ENCODE measurements at places on chromosomes 11 and 22.

GRCh38 chr11:8260202-8260966 lies 3.3 kb downstream of the LMO1 start:
- DNase-seq = no peak

- no peak for DNase-seq
These were observed 80.6 kb downstream of the ABTB2 start for GRCh38 chr11:34277171-34277570.

DNA sequence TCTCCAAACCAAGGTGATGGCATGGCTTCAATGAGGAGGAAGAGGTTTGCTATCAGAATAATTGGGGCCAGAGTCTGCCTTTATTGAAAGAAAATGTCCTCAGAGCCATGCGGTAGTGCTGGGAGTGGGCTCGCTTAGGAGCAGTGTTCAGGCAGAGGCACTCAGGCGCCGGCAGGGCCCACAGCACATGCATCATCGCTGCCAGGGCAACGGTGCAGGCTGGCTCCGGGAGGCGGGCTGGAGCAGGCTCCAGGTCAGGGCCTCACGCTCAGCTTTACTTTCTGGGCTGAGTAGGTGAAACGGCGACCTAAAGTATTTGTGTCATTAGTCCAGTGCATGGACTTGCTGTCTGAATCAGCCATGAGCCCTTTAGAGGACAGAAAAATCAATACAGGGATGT lies 169.9 kb upstream of the CCDC90B start:
- DNase-seq = no peak

- DNase-seq = no peak
These were observed 330 bp upstream of the POLD3 start for GRCh38 chr11:74592063-74592440.

DNA sequence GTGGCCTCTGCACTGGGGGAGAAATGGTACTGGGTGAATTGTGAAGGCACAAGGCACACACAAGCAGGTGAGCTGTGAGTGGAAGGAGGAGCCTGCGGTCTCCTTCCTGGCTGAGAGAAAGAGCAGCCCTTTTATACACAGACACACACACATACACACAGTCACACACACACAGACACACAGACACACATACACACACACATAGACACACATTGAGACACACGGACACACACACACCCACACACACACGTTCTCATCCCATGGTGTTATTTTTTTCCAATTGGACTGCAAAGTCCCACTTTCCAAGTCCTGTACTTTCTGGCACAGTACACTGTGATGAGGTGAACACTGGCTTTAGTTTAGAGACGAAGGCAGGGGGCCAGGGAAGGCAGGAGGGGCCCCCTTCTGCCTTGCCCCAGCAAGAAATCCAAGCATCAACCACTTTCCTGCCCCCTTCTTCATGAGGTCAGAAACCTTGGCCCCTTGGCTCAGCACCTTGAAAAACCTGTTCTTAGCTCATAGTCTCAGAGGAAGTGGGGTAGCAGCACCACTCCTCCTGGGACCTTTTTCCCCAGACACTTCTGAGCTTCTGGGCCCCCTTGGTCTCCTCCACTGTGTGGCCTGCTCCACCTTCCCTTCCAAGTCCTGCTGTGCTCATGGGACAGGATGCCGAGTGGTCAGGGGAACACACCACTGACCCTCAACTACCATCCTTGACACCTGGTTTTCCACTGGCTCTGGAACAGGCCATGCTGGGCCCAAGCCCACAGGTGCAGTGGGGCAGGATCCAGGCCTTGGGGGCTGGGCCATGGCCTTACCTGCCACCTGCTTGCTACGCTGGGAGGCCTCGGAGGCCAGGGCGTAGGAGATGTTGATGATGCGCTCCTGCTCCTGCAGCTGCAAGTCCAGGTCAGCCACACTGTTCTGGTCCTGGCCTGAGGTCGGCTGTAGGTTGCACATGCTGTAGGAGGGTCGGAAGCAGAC lies 43.8 kb downstream of the C11orf58 start:
- DNase-seq = no peak

GRCh38 chr22:31497148-31497938 lies 1.0 kb downstream of the SFI1 start:
- peak; percentile 68 for DNase-seq

DNA sequence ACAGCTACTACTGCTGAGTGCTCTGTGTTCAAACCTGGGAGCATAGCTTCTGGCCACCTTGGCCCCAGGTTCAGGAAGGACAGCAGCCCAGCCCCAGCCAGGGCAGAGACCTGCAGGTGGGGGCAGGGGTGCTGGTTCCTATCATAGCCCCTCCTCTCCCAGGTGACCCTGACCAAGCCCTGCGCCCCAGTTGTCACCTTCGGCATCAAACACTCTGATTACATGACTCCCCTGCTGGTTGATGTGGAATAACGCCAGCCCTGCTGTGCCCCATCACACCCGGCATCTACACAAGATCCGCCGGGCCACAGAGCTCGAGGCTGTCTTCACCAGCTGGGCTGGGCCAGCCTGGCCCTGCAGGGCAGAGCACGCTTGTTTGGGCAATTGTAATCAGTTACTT lies 6.9 kb downstream of the SCGB1C1 start:
- no peak for DNase-seq

DNA sequence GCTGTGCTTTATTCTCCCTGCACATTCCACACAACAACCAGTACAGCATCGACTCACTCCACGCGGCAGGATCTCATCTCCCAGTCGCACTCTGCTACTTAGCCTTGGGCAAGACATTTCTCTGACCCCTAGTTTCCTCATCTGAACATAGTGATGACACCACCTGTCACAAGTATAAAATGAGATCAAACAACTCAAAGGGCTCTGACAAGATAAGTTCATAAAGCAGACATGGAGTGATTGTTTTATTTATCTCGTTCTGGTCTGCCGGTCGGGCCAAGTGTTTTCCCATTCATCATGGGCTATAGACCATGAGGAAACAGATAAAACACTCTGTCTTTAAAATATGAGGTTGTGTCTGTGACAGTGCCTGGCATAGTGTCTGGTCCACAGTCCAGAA lies 35.0 kb downstream of the DSCAML1 start:
- DNase-seq = no peak

DNA sequence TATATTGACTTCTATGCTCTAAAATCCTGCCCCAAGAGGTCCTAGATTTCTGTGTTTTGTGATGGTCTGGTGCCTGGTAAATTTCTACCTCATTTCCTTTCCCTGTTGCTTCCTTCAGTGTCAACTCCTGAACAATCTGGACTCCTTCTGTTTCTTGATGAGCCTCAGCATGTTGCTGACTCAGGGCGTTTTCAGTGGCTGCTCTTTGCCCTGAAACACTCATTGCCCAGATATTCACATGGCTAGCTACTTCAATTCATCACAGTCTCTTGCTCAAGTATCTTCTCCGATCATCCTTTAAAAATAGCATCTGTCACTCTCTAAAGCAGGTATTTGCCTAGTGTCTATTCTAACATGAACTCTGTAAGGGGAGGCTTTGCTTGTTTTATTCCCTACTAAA lies 526.3 kb upstream of the RAG2 start:
- no peak for DNase-seq

DNA sequence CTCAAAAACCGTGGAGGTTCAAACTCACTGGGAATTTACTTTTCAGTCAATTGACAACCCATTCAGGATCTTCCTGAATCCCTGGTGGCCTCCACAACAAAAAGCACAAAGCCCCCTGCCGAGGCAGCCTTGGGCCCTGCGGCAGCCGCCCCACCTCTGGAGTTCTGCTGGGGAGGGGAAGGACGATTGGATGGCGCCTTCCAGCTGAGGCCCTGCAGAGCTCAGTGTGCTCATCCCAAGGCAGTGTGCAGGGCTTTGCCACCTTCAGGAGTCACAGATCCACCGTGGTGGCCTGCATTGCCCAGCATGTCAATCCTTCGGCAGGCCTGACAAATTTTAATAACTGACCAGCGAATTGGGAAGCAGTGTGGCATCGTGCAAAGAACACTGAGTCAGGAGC lies 7.4 kb downstream of the ZFTA start:
- no peak for DNase-seq

DNA sequence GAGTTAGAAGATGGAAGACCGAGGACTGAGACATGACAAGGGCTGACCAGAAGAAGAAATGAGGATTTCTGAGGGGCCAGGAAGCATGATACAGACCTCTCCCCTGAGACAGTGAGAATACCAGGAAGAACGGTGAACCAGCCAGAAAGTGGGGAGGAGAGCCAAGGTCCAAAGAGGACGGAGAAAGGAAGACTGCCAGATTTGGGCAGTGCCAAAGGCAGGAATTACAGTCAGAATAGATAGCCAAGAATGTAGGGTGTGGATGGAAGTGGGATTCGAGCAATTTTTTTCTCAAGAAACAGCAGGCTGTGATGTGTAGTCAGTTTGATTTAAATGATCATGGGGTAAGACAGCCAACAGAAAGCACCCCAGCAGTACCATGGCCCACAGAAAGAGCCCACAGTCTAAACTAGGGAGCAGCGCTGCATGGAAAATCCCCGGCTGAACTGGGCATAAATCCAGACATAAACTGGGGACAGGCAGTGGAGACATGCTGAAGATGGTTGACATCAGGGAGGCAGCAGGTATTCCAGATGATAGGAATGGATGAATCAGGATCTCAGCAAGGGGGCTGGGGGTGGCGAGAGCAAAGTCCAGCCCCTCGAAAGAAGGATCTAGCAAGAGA lies 67.3 kb upstream of the BARX2 start:
- no peak for DNase-seq

DNA sequence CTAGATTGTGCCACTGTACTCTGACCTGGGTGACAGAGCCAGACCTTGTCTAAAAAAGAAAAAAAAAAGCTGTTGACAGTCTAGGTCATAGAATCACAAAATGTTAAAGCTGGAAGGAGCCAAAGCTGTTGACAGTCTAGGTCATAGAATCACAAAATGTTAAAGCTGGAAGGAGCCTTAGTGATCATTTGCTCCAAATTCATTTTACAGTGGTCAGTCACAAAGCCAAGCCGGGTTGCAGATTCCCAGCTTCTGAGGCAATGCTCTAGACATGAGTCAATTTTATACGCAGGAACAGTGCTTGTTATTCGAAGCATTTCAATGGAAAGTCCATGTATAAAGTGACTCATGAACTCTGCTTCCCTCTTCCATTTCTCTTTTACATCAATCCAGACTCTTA lies 47.4 kb downstream of the SYT13 start:
- DNase-seq = no peak

GRCh38 chr11:35304386-35304775 lies 115.0 kb downstream of the SLC1A2 start:
- DNase-seq = no peak

- peak; percentile 58 for DNase-seq
These were observed 563 bp upstream of the ENDOD1 start for GRCh38 chr11:95088946-95089619.

DNA sequence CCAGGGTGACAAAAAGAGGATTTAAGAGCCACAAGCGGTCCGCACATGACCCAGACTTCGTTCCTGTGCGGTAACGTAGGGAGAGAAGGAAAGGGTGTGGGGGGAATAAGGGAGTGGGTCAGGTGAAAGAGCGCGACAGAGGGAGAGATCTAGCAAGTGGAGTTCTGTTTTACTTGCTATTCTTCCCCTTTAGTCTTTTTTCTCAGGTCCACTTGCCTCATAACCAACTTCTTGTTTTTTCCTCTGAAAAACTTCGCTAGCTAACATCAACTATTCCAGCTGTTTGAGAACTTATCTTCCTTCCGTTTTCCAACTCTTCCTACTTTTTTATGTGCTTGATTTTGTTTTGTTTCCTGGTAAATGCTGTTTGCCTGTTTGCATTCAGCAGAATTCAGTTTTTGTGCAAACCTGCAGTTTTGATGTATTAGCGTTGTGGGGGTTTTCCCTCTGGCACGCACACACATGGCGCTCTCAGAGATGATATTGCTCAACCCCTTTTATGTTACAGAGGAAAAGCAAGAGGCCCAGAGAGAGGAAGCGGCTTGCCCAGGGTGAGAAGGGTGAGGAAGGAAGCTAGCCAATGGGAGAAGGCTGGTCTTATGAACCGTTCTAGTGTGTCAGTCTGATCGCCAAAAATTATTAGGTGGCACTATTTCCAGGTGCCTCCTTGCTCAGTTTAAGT lies 592 bp upstream of the CTSC start:
- DNase-seq = peak; percentile 91

GRCh38 chr11:119025099-119025473 lies 5.6 kb downstream of the SLC37A4 start:
- DNase-seq = no peak

DNA sequence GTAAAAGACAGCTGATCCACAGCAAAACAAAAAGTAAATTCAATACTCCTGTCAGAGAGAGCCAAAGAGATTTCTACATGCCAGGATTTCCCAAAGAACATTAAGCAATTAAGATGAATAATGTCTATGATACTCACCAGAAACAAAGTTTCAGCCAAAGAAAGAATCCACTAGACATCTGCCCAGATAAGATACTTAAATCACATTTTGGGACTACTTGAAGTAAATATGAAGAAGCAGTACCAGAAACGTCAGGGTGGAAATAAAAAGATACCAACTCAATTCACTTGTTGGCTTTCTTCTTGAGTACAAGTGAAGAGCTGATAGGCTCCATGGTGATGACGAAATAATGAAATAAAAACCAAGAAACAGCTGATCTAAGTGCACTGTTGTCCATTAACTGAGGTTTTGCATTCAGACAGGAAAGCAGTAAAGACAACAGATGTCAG lies 31.6 kb upstream of the ARHGAP32 start:
- DNase-seq = no peak

DNA sequence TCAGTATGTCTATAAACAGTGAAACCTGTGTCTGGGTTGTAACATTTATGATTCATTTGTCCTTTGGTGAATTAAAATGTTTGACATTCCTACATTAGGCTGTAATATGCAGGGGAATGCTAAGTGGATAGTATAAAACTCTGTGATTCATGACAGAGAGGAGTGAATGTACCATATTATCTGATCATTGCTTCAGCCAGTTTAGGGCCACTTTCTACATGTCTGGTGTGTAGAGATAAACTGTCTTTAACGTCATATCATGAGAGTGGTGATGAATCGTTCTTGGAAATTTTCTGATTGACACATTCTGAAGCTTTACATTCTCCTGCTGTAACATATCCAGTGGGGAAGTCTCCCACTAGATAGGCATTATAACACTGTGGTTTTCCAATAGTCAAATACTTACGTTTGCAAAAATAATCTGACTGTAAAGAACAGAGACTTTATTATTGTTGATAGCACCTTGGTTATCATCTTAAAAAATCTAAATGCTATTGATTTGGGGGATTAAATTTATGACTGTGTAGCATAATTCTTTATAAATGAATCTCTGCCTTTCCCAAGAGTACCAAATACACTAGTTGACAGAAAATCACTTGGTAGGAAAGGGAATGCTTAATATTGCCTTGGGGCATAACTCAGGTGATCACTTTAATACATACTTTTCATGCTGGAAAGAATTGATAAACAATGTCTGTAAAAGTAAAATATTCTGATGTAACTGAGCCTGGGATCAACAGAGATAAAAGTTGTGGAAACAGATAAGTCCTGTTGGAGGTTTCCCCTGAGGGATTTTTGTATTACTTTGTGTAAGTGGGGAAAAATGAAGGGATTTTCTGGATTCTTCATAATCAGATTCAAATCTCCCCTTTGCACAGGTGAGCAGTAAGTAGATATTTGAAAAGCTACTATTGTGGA lies 427.9 kb downstream of the JRKL start:
- DNase-seq = no peak

- DNase-seq = no peak
These were observed 12.6 kb downstream of the CHST1 start for GRCh38 chr11:45652781-45653180.

- DNase-seq = peak; percentile 56
These were observed 7.5 kb upstream of the CDKN1C start for GRCh38 chr11:2892967-2893528.

- DNase-seq = no peak
These were observed 22.6 kb upstream of the MGAT3 start for GRCh38 chr22:39434243-39434653.

- no peak for DNase-seq
These were observed 112.6 kb downstream of the KCNQ1 start for GRCh38 chr11:2557381-2557780.

GRCh38 chr11:88418508-88418907 lies 81.0 kb upstream of the CTSC start:
- no peak for DNase-seq
